ENCODE measurements at places on chromosomes 11 and 22. TPM values are rescaled to one million over a fixed set of nuclear protein-coding genes. Genes with fewer than 3 reads are reported as not detected.

DNA sequence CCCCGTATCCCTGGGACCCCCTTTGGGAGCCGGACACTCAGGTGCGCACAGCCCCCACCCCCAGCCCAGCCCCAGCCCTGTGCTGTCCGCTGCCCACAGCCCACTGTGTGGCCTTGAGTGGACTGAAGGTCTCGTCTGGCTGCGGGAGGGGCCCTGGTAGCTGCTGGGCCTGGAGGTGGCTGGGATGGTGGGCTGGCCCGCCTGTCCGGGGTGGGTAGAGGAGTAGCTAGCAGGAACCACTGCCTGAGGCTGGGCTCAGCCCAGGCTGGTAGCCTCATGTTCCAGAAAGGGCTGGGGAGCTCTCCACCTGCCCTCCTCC is 4.6 kb upstream of the MUC6 start:
- no peaks in the 10 kb centered on the region for H3K36me3 ChIP-seq
- H3K4me1 ChIP-seq, result no peaks in the 10 kb centered on the region
- DNase-seq, result no peak
- no peak overlapping the region for H3K27ac ChIP-seq
- no peak overlapping the region for H3K4me3 ChIP-seq
- H3K27me3 ChIP-seq, result peaks cover 51% of the 10 kb centered on the region

- no peak for DNase-seq
- no peaks in the 10 kb centered on the region for H3K36me3 ChIP-seq
- H3K4me3 ChIP-seq, result no peak overlapping the region
- H3K27ac ChIP-seq, result no peak overlapping the region
Observed at GRCh38 chr11:101618709-101619108, 34.9 kb upstream of the TRPC6 start.

GRCh38 chr11:119339589-119340334 is 921 bp downstream of the C1QTNF5 start:
- H3K27me3 ChIP-seq, result peaks cover 19% of the 10 kb centered on the region
- H3K36me3 ChIP-seq, result peaks cover 9% of the 10 kb centered on the region
- no peaks in the 10 kb centered on the region for H3K4me1 ChIP-seq
- H3K27ac ChIP-seq, result peak overlapping the region; percentile 88

- H3K27ac ChIP-seq, result peak overlapping the region; percentile 24
- H3K4me3 ChIP-seq, result peak overlapping the region; percentile 19
- peaks cover 23% of the 10 kb centered on the region for H3K27me3 ChIP-seq
- no peaks in the 10 kb centered on the region for H3K4me1 ChIP-seq
Observed at GRCh38 chr22:50270666-50271394, 650 bp upstream of the MAPK11 start.

GRCh38 chr11:7488681-7489080 is 3.4 kb downstream of the OLFML1 start:
- no peak for DNase-seq
- no peaks in the 10 kb centered on the region for H3K27me3 ChIP-seq
- no peak overlapping the region for H3K4me3 ChIP-seq
- H3K36me3 ChIP-seq, result no peaks in the 10 kb centered on the region
- no peak overlapping the region for H3K27ac ChIP-seq

DNA sequence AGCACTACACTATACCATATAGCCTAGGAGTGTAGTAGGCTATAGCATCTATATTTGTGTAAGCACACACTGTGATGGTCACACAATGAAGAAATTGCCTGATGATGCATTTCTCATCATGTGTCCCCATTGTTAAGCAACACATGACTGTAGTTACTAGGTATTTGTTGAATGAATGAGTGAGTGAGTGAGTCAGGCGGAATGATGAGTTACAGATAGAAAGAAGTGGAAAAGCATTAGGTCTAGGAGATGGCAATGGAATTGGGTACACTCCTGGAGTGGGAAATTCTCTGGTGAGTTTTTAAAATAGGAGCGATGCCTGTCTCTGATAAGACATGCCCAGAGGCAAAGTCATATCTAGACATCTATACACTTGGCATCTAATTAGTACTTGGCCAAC is 160.5 kb upstream of the TBCEL start:
- H3K27ac ChIP-seq, result no peak overlapping the region
- H3K27me3 ChIP-seq, result no peaks in the 10 kb centered on the region
- no peak overlapping the region for H3K4me3 ChIP-seq
- H3K4me1 ChIP-seq, result no peaks in the 10 kb centered on the region
- no peak for DNase-seq
- no peaks in the 10 kb centered on the region for H3K36me3 ChIP-seq

GRCh38 chr11:76614471-76615179 is 55.9 kb downstream of the LRRC32 start:
- DNase-seq, result peak; percentile 66
- H3K36me3 ChIP-seq, result no peaks in the 10 kb centered on the region
- no peak overlapping the region for H3K4me3 ChIP-seq
- peak overlapping the region; percentile 41 for H3K27ac ChIP-seq
- H3K27me3 ChIP-seq, result no peaks in the 10 kb centered on the region

DNA sequence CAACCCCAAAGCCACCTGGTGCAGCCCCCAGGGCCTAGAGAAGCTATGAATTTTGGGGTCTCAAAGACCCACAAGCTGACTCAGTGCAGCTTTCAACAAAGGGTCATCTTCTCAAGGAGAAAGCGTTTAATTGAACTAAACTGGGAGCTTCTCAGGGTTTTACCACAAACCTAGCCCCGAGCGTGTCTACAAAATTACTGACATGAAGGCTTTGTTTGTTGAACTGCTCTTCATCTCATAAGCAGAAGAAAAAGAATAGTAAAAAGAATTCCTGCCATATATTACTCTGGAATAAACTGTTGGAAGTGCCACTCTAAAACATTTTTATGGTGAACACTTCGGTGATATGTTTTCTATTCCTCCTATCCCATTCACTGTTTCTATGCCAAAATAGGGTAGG is 50.8 kb upstream of the INCENP start:
- DNase-seq, result no peak
- no peaks in the 10 kb centered on the region for H3K4me1 ChIP-seq
- no peak overlapping the region for H3K4me3 ChIP-seq
- no peak overlapping the region for H3K27ac ChIP-seq

DNA sequence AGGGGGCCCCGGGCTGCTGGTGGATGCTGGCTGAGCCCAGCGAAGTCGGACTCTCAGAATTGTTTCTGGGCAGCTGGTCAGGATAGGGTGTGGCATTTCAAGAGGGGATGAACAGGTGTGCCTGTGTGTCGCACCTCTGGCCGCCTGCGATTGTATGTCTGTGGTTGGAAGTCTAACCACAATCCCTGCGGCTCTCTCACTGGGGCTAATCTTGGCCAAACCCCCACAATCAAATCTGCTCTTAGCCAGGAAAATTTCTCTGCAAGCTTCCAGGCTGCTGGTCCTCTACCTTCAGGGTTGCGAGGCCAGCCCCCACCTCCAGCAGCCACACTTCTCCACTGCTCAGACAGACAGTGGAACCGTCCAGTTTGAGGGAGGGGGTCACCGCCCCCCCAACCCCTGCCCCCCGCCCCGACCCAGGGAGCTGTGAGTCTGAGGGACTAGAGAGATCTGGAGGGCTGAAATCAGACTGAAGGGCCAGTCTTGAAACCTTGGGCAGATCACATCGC is 953 bp downstream of the ATG16L2 start:
- peaks cover 37% of the 10 kb centered on the region for H3K4me1 ChIP-seq
- peak overlapping the region; percentile 73 for H3K4me3 ChIP-seq
- H3K27ac ChIP-seq, result peak overlapping the region; percentile 91
- no peak for DNase-seq

GRCh38 chr22:46933040-46933930 is 170.8 kb downstream of the TBC1D22A start:
- no peak for DNase-seq
- H3K27ac ChIP-seq, result no peak overlapping the region
- H3K27me3 ChIP-seq, result no peaks in the 10 kb centered on the region
- no peaks in the 10 kb centered on the region for H3K4me1 ChIP-seq
- H3K36me3 ChIP-seq, result no peaks in the 10 kb centered on the region
- H3K4me3 ChIP-seq, result no peak overlapping the region

DNA sequence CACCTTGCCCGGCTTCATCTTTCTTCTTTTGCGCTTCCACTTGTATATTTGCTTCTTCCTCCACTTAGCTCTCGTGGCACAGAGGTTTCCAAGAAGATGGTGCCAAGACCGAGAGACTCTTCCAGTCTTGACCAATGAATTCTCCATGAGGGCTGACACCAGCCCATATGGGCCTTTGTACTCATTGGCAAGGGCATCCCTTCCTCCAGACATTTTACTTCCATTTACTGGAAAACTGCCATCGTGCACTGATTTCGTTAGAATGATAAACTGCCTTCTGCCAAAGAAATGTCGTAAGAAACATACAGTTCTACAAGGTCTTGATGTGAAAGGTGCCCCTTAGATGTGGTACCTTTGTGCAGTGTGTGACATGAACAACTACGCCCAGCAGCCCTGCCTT is 4.7 kb upstream of the MIEF1 start:
- no peaks in the 10 kb centered on the region for H3K27me3 ChIP-seq
- no peak for DNase-seq
- H3K36me3 ChIP-seq, result no peaks in the 10 kb centered on the region
- no peak overlapping the region for H3K27ac ChIP-seq

DNA sequence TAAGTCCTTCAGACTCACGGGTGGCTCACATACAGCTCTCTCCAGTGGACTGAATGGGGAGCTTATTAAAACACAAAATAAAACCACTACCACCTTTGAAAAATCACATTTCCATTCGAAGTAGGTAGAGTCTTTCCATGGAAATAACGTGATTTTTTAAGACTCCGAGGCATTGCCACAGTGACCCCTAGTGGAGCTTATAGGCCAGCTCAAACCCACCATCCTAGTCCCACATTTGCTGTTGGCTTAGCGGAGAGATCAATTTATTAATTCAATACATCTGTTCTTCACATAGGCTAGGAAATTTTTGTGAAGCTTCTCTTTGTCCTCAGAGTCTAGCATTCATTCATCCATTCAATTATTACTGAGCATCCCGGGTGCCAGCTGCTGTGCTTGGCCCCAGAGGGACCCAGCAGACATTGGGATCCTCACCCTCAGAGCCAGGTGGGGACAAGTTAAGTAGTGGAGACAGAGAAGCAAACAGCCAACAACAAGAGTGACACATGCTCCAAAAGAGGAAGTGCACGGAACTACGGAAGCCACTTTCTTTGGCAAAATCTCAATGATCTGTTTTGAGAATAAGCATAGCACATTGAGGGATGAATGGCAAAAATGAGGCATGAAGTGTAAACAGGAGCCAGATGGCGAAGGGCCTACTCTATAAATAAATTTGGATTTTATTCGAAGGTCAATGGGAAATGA is 10.2 kb upstream of the P4HA3 start:
- H3K27me3 ChIP-seq, result no peaks in the 10 kb centered on the region
- no peak overlapping the region for H3K4me3 ChIP-seq
- no peak for DNase-seq
- peaks cover 43% of the 10 kb centered on the region for H3K4me1 ChIP-seq
- peak overlapping the region; percentile 27 for H3K27ac ChIP-seq
- no peaks in the 10 kb centered on the region for H3K36me3 ChIP-seq

DNA sequence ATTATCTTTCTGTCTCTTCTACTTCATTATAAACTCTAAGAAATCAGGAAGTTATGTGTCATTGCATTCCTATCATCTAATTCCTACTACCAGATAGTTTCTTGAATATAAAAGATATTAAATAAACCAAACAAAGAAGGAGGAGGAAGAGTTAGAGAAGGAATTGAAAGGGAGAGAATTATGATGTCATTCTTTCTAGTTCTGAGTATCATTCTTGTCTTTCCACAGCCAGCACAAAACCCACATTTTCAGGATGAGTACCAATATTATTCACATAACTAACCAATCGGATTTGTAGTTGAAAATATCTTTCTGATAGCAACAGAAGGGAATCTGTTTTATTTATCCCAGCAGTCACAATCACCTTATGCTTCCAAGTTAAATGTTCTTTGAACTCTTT is 13.3 kb downstream of the MS4A13 start:
- H3K4me1 ChIP-seq, result no peaks in the 10 kb centered on the region
- no peak overlapping the region for H3K27ac ChIP-seq
- no peak for DNase-seq
- no peaks in the 10 kb centered on the region for H3K27me3 ChIP-seq

DNA sequence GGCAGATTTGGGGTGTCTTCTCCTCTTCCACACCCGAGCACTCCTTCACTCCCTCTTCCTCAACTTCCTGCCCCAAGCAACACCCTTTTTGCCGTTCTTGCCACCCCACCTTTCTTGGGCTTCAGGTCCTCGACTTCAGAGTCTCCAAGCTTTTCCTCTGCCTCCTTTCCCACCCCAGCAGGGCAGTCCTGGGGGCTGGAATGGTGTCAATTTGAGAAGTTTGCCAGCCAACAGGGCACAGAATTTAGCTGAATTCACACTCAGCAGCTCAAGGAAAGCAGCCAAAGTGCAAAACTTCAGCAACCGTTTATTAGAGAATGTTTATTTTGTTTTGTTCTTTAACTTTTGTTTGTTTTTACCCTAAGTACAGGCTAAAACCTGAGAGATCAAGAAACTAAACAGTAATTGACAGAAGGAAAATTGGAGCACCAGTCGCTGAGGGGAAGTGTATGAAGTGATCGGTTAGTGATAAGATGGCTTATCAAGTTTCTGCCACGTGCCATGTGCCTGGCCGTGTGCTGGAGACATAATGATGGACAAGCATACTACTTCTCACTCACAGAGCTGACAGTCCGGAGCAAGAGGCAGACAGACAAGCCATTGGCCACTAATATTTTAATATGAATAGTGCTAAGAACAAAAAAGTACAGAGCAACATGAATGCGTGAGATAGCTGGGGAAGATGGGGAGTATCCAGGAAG is 44.4 kb downstream of the AHNAK start:
- peak overlapping the region; percentile 80 for H3K27ac ChIP-seq
- no peak for DNase-seq
- no peaks in the 10 kb centered on the region for H3K27me3 ChIP-seq
- H3K36me3 ChIP-seq, result no peaks in the 10 kb centered on the region

- no peak overlapping the region for H3K4me3 ChIP-seq
- H3K27me3 ChIP-seq, result no peaks in the 10 kb centered on the region
- DNase-seq, result no peak
- H3K4me1 ChIP-seq, result no peaks in the 10 kb centered on the region
Observed at GRCh38 chr11:69358398-69359020, 64.6 kb downstream of the MYEOV start.

GRCh38 chr22:35601743-35602615 is 15.2 kb downstream of the MB start:
- no peaks in the 10 kb centered on the region for H3K4me1 ChIP-seq
- no peaks in the 10 kb centered on the region for H3K36me3 ChIP-seq
- no peak for DNase-seq
- H3K27me3 ChIP-seq, result no peaks in the 10 kb centered on the region
- no peak overlapping the region for H3K4me3 ChIP-seq

RAB6A gene
- 158 TPM for total RNA-seq

OOSP2 gene
- not detected for total RNA-seq

Measured in sigmoid colon (tissue), 7 donors.